Effector memory CD8-positive, alpha-beta T cell (primary cell): ENCODE measurements at places on chromosomes 5 and 9.

- H3K27me3 ChIP-seq = no peaks in the 10 kb centered on the region
- H3K4me1 ChIP-seq = no peaks in the 10 kb centered on the region
- H3K27ac ChIP-seq = no peak overlapping the region
- no peak overlapping the region for H3K4me3 ChIP-seq
- H3K36me3 ChIP-seq = no peaks in the 10 kb centered on the region
- DNase-seq = no peak
Measured at GRCh38 chr5:163747586-163747985, 242.2 kb downstream of the MAT2B start.

DNA sequence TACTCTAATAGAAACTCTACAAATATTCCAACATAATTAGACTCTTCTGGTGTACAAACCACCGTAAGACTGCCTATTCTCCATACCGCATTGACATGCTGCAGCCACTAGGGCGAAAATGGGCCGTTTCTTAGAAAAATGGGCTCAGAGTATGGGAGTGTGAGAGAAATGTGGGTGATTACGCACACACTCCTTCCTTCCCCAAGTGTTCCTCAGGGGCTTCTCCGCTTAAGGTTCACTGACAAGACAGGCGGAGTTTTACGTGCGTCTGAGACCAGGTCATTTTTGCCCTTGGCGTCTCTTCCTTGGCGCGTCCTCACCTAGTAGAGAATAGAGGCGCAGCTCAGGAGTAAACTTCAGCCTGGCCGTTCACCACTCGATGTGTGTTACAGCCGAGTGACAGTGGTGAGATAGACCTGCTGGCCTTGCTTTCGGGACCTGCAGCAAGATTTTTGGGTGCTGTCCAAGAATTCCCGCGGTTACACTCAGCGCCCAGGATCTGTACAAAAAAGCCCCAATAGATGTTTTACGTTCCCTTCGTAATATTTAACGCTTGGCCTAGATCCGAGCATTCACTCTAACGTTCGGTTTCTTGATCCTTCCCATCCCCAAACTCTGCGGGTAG, 1.8 kb upstream of the NTRK2 start:
- H3K4me3 ChIP-seq = peak overlapping the region; percentile 51
- peaks cover 14% of the 10 kb centered on the region for H3K4me1 ChIP-seq
- DNase-seq = no peak
- H3K27me3 ChIP-seq = peaks cover 66% of the 10 kb centered on the region

DNA sequence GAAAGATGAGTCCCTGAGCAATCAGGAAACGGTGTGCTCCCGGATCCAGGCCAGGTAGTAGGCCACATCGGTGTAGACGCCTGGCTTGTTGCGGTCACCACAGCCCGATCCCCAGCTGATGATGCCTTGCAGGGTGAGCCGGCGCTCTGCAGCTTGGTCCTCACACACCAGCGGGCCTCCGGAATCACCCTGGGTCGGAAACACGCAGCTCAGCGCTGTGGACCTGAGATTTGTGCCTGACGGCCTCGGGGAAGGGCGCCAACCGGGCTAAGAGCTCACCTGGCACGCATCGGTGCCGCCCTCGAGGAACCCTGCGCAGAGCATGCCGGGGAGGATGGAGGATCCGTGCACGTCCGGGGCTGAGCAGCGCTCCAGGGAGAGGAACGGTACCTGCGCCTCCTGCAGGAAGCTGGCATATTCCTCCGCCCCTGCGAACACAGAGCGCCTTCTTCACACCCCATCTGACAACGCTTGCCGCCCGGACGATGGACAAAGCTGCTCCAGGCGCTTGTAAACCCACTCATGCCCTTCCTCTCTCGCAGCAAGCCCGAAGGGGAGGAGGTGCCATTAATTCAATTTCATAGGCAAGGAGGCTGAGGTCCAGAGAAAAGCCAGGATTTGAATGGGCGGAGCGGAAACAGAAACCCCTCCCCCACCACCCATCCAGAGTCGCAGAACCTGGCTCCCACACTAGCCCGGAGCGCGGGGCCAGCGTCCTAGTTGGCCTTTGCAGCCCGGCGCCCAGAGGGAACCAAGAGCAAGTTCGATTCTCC, 2.0 kb upstream of the PFN3 start:
- no peaks in the 10 kb centered on the region for H3K27me3 ChIP-seq
- DNase-seq = peak; percentile 35
- H3K36me3 ChIP-seq = peaks cover 6% of the 10 kb centered on the region
- peaks cover 40% of the 10 kb centered on the region for H3K4me1 ChIP-seq

GRCh38 chr9:123299558-123300126, 31.3 kb upstream of the STRBP start:
- H3K36me3 ChIP-seq = peaks cover 1% of the 10 kb centered on the region
- H3K4me3 ChIP-seq = no peak overlapping the region
- peaks cover 10% of the 10 kb centered on the region for H3K4me1 ChIP-seq
- no peak overlapping the region for H3K27ac ChIP-seq

DNA sequence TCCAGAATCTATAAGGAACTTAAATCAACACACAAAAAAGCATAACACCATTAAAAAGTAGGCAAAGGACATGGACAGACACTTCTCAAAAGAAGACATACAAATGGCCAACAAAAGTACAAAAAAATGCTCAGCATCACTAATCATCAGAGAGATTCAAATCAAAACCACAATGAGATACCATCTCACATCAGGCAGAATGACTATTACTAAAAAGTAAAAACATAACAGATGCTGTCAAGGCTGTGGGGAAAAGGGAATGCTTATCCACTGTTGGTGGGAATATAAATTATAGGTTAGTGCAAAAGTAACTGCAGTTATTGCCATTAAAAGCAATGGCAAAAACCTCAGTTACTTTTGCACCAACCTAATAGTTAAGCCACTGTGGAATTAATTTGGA, 32.2 kb upstream of the SPATA31D4 start:
- no peaks in the 10 kb centered on the region for H3K36me3 ChIP-seq
- H3K27ac ChIP-seq = no peak overlapping the region
- no peaks in the 10 kb centered on the region for H3K4me1 ChIP-seq
- H3K4me3 ChIP-seq = no peak overlapping the region
- no peaks in the 10 kb centered on the region for H3K27me3 ChIP-seq

- peaks cover 54% of the 10 kb centered on the region for H3K27me3 ChIP-seq
- H3K36me3 ChIP-seq = peaks cover 3% of the 10 kb centered on the region
- no peak overlapping the region for H3K27ac ChIP-seq
- DNase-seq = no peak
- H3K4me1 ChIP-seq = peaks cover 3% of the 10 kb centered on the region
Measured at GRCh38 chr5:171453988-171454387, 34.5 kb downstream of the FGF18 start.

DNA sequence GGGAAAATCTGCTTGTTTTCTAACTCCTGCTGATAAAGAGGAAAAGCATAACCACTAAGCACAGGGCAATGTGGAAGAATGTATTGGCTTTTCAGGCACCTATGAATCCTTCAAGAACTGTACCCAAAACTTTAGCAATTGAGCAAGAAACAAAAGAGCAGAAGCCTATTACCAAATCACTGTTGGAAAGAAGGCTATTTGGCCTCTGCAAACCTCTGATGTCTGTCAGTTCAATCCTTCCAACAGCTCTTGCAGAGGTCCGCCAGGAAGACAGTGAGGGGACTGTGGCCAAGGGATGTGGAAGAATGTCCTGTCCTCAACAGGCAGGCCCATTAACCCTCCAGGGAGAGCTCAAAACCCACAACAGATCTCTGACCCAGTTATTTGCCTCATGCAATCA, 328.6 kb downstream of the ENC1 start:
- DNase-seq = no peak
- no peak overlapping the region for H3K27ac ChIP-seq
- H3K4me3 ChIP-seq = no peak overlapping the region
- no peaks in the 10 kb centered on the region for H3K4me1 ChIP-seq
- no peaks in the 10 kb centered on the region for H3K36me3 ChIP-seq
- peaks cover 12% of the 10 kb centered on the region for H3K27me3 ChIP-seq

GRCh38 chr5:35369965-35370790, 139.9 kb upstream of the PRLR start:
- H3K4me1 ChIP-seq = no peaks in the 10 kb centered on the region
- peaks cover 27% of the 10 kb centered on the region for H3K27me3 ChIP-seq
- no peak overlapping the region for H3K27ac ChIP-seq
- DNase-seq = no peak
- H3K4me3 ChIP-seq = no peak overlapping the region
- no peaks in the 10 kb centered on the region for H3K36me3 ChIP-seq

DNA sequence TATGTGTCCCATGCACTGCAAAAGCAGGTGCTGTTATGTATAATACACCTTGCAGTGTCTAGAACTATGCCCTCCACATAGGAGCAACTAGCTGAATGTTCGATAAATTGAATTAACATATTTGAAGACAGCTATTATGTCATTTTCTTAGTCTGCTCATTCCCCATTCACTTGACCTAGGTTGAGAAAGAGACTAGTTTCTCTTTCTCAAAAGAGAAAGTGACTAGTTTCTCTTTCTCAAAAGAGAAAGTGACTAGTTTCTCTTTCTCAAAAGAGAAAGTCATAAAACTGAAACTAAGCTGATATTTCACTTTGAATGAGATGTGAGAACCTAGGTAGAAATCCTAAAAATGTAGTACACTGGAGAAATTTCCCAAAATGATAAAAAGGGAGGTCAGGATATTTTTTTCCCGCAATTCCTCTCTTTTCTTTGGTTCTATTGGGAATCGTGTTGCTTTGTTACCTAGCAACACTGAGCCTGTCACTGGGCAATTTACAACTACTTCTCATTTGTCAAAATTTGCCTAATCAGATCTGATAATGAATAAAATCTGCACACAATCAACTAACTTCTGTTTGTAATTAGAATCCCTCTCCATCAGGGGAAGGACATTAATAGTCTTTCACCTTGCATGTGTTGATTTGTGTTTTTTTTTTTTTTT, 132.0 kb upstream of the GRIA1 start:
- no peak for DNase-seq
- H3K36me3 ChIP-seq = no peaks in the 10 kb centered on the region
- no peak overlapping the region for H3K4me3 ChIP-seq
- H3K27me3 ChIP-seq = peaks cover 3% of the 10 kb centered on the region

- no peak overlapping the region for H3K4me3 ChIP-seq
- peaks cover 66% of the 10 kb centered on the region for H3K36me3 ChIP-seq
- peaks cover 19% of the 10 kb centered on the region for H3K4me1 ChIP-seq
Measured at GRCh38 chr9:129816501-129817435, 7.2 kb downstream of the TOR1A start.

- no peaks in the 10 kb centered on the region for H3K4me1 ChIP-seq
- H3K27ac ChIP-seq = no peak overlapping the region
- no peaks in the 10 kb centered on the region for H3K36me3 ChIP-seq
- no peak for DNase-seq
- H3K4me3 ChIP-seq = no peak overlapping the region
Measured at GRCh38 chr9:9612270-9612669, 1000.5 kb downstream of the PTPRD start.

DNA sequence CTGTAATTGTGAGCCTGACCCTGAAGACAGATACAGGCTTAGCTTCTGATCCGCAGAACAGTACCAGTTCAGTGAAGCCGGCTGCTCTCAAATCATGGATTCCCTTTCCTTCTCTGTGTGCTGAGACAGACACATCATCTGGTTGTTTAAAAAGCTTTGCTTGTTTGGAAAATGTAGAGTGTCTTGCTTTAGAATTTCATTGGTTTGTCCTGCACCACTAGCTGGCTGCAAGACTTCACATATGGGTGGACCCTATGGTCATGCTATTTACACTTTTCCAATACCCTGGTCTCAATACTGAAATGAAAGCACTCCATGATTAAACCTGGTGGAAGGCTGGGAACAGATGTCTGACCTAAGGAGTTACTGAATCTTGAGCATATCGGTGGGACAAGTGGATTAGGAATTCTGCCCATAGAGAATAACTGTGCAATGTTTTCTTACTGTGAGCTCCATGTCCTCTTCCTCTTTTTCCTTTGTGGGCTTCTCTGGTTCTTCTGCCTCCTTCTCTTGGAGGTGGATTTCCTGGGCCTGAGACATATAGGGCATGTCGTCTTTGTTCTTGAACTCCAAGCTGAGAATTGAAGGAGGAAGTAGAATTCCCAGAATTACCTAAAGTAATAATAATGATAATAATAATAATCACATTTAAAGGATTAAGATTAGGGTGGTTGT, 201.1 kb upstream of the KLF9 start:
- no peak overlapping the region for H3K4me3 ChIP-seq
- no peak overlapping the region for H3K27ac ChIP-seq
- no peak for DNase-seq
- no peaks in the 10 kb centered on the region for H3K36me3 ChIP-seq
- H3K4me1 ChIP-seq = no peaks in the 10 kb centered on the region
- peaks cover 13% of the 10 kb centered on the region for H3K27me3 ChIP-seq

GRCh38 chr9:136695955-136696354, 8.7 kb upstream of the AGPAT2 start:
- no peak for DNase-seq
- no peak overlapping the region for H3K27ac ChIP-seq
- H3K4me1 ChIP-seq = peaks cover 1% of the 10 kb centered on the region
- H3K27me3 ChIP-seq = peaks cover 8% of the 10 kb centered on the region

DNA sequence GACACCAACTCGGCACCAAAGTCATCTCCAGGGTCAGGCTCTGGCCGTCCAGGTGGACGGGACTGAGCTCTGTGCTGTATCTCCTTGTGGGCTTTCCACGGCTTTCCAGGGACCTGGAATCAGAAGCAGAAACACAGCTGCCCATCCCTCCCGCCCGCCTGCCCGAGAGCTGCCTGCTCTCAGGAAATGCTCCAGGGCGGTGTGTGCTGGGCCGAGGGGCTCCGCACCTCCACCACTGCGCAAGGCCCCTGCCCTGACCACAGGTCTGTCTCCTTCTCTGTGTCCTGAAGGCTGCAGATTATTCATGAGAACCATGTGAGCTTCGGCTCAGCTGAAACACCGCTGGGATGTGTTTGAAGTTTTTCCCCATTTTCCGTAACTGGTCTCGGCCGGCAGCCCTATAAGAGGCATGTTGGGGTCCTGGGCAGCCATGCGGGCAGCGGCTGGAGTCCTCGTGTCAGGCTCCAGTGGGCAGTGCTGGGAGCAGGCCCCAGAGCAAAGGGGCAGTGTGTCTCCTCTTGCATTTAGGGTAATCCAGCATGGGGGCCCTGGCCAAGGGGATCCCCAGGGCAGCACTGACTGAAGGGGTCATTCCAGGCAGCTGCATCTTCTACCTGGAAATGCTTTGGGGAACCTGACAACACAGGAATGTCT, 22.8 kb downstream of the NKD2 start:
- no peak overlapping the region for H3K4me3 ChIP-seq
- no peaks in the 10 kb centered on the region for H3K36me3 ChIP-seq

DNA sequence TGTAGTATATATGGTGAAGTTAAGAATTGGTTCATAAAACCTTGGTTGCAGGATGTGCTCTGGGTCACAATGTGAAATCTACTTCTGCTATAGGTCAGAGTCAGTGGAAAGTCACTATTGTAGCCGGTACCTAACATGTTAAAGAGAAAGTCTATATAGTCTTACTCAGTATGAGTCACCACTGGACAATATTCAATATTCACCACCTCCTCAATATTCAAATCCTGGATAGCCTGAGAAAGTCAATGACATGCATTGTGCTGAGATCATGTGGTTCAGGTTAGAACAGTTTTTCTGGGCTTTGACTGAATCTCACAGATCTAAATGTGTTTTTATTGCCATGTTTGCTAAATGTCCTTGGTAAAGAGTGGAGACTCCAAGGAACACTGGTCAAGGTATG, 108.8 kb downstream of the HMHB1 start:
- no peaks in the 10 kb centered on the region for H3K36me3 ChIP-seq
- peaks cover 17% of the 10 kb centered on the region for H3K27me3 ChIP-seq
- DNase-seq = no peak
- no peak overlapping the region for H3K27ac ChIP-seq
